Lower leg skin (tissue), 4 donors: ENCODE measurements at places on chromosomes 3 and 15. TPM values are rescaled to one million over a fixed set of nuclear protein-coding genes. Genes with fewer than 3 reads are reported as not detected.

GRCh38 chr3:133695560-133696171 is 33.9 kb upstream of the TOPBP1 start:
- DNase-seq: no peak

- DNase-seq: no peak
Measured at GRCh38 chr3:12974819-12975218, 98.4 kb downstream of the IQSEC1 start.

- DNase-seq: peak; percentile 86
Measured at GRCh38 chr15:59528961-59529402, 82.6 kb upstream of the GCNT3 start.

The PTPRG gene
- total RNA-seq: 14.2 TPM

The CFAP100 gene
- not detected for total RNA-seq
